ENCODE measurements at places on chromosomes 11 and 22.

- no peak for DNase-seq
Observed at GRCh38 chr11:10318527-10318802, 13.6 kb downstream of the ADM start.

DNA sequence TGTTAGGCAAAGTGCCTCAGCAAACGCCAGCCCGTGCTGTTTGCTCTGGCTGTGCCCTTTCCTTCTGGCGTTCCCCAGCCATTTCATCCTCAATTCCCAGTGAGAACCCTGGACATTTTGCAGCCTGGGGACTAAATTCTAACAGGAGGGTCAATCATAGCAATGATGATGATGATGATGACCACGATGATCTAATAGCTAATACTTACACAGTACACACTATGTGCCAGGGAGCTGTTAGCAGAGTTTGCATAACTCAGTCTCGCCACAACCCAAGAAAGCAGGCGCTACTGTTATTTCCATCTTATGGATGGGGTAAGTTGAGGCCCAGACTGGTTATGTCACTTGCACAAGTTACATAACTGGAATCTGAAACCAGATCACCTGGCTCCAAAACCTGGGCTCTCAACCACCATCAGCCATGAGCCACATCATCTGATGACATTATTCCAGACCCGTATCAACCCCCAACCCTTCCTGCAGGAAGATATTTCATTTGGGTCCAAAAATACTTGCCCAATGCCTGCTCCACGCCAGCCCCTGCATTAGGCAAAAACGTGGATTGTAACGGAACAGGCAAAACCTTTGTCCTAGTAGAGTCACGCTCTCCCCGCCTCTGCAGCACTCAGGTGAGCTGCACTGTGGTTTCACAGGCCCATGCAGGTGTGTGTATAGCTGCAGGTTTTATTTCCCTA, 132.6 kb upstream of the SERPIND1 start:
- no peak for DNase-seq

DNA sequence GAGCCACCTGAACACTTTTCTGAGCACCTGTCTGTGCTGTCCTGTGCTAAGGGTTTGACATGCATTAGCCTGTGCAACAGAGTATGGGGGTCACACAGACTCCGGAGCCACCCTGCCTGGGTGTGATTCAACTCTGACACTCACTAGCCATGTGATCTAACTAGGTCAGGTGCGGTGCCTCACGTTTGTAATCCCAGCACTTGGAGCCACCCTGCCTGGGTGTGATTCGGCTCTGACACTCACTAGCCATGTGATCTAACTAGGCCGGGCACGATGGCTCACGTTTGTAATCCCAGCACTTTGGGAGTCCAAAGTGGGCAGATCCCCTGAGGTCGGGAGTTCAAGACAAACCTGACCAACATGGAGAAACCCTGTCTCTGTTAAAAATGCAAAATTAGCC, 11.4 kb downstream of the UBE2L6 start:
- no peak for DNase-seq

GRCh38 chr11:121696177-121696871, 243.6 kb upstream of the SORL1-AS1 start:
- no peak for DNase-seq

DNA sequence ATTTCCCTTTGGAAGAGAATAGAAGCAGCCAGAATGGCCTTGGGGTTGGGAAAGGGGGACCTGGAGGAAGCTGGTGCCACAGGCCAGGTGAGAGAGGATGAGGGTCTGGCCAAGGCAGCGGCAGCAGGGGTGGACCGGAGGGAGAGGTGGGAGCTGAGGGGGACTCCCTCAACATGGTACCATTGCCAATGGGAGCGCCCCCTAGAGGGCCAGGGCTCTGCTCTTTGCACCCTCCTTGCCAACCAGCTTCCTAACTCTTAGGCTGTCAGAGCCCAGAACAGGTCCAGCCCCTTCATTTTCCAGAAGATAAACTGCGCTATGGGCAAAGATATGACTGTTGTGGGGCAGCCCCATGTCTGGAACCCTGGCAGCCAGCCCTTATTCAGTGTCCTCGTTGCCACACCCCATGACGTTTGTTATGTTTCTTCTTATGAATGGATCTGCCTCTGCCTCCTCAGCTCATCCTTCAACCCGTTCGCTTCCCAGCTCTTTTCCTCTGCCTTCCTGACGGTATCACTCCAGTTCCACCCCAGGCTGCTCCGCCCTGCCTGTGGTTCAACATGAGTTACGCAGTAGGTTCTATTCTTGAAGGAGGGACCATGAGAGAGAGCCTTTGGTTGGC, 185.2 kb downstream of the GRIK4 start:
- no peak for DNase-seq

- no peak for DNase-seq
Observed at GRCh38 chr11:128697645-128698174, 3.8 kb downstream of the FLI1 start.

- no peak for DNase-seq
Observed at GRCh38 chr22:23250056-23250784, 69.9 kb downstream of the BCR start.

DNA sequence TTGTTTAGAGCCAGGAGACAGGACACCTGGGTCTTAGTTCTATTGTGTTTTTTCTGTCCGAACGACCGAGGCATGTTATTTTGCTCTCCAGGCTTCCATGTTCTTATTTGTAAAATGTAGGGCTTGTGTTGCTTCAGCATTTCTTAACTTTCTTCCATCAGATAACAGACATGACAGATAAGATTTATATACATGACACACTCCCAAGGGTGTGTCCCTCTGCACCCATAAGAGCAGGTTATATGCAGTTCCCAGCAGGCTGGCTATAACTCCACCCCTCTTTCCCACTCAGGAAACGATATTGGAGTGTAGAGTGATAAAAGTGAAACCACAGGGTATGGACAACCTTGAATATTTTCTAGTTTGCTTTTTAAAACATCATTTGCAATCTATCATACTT, 65.8 kb downstream of the APIP start:
- DNase-seq: no peak

GRCh38 chr11:69475866-69476471, 5.5 kb upstream of the LINC01488 start:
- no peak for DNase-seq

DNA sequence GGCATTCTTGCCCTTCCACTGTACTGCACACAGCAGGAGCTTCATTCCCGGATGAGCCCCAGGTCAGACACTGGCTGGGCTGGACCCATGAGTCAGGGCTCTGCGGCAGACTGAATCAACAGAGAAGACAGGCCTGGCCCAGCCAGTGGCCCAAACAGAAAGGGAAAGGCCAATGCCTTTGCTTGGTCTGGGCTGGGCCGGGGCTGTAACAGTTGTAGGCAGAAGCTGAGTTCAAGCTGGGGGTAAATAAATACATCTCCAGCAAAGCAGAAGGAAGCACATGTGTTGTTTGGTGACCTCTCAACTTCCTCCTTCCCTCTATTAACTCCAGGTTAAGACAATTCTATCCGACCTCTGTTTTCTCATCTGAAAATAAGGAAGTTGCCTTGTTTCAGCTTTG, 1.8 kb upstream of the SMIM35 start:
- DNase-seq: no peak

- no peak for DNase-seq
Observed at GRCh38 chr11:126483621-126484195, 128.2 kb downstream of the ST3GAL4 start.

DNA sequence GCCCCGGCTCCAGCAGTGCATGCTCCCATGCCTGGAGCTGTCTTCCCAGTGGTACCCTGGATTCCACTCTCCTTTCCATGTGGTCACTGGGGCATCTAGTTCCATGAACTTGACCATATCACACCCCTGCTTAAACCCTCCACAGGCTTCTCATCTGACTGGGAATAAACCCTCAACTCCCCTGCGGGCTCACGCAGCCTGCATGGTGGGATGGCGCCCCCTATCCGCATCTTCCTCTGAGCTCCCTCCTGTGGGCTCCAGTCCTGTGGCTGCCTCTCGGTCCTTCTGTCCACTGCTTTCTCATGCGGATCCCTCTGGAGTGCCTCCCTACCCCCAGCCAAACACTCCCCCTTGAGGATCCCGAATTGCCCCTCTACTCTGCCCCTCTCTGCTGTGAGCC, 41.4 kb upstream of the TTLL12 start:
- DNase-seq: no peak

- no peak for DNase-seq
Observed at GRCh38 chr11:130614591-130614990, 166.1 kb downstream of the ADAMTS15 start.

DNA sequence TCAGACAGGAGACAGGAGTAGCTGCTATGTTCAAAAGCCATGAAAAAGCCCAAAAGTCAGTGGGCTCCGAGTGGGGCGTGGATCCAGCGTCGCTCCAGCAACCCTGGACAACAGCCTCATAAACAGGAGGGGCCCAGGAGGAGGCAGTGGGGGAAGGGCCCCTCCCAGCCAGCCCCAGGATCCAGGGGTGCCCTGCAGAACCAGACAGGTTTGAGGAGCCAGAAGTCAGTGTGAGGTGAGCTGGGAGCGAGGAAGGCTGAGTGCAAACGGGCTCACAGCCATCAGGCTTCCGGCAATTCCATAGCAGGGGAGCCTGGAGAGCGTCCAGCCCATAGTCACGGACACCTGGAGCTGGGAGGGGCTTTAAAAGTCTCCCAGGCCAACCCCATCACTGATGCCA, 217.7 kb downstream of the MN1 start:
- no peak for DNase-seq

DNA sequence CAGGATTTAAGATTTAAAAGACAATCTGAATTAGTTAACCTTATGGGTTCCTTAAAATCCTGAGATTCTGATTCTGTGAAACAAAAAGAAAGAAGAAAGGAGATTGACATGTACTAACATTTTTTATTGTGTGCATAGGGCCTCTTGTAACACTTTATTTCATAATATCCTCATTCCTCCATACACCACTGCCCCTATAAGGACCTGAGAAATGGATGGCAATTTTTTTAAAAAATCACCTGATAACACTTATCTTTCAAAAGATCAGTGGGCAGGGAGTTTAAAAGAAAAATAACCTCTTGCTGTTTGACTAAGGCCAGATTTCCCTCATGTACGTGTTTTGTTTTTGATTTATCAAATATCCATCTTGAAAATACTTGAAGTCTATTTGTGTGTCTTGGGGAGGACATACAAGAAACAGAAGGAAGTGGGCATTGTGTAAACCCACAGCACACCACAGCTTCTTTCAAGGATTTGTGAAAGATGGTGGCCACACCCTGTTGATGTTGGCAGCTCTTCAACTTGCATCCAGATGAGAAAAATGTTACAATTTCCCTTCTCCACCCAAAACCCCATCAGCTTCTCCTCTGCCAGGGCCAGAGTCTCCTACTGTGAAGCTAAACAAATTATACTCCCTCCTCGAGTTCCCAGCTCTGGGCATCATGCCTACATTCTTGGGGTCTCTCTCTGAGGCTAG, 35.0 kb upstream of the MPEG1 start:
- DNase-seq: no peak

GRCh38 chr22:40314041-40314440, 32.3 kb upstream of the ADSL start:
- no peak for DNase-seq

- DNase-seq: no peak
Observed at GRCh38 chr22:25509374-25509791, 55.1 kb upstream of the GRK3 start.

DNA sequence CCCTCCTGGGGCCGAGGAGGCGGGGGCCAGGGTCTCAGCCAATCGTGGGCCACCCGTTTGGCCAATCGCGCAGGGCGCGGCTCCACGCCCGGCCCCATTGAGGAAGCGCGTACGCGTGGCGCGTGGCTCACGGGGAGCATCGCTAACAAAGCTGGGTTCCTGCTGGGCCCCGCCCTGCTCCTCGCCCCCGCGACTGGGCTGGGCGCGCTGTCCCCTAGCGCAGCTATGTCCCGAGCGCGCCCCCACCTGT, 614 bp upstream of the ASCL2 start:
- no peak for DNase-seq

GRCh38 chr11:114564831-114565230, 5.2 kb upstream of the NXPE1 start:
- no peak for DNase-seq

GRCh38 chr11:12090061-12090591, 20.3 kb upstream of the MICAL2 start:
- DNase-seq: no peak

GRCh38 chr22:42833104-42833503, 24.0 kb downstream of the ARFGAP3 start:
- no peak for DNase-seq

GRCh38 chr22:37222440-37222971, 10.2 kb upstream of the SSTR3 start:
- no peak for DNase-seq

- DNase-seq: no peak
Observed at GRCh38 chr11:4975436-4975835, 19.2 kb upstream of the OR51L1 start.

GRCh38 chr22:36763576-36763975, 12.3 kb downstream of the IFT27 start:
- no peak for DNase-seq

- DNase-seq: no peak
Observed at GRCh38 chr11:74980634-74981033, 8.1 kb upstream of the NEU3 start.

All from fibroblast of skin of left quadriceps (primary cell).